Gastrocnemius medialis (tissue), 4 donors: ENCODE measurements at places on chromosomes 5 and 9.

DNA sequence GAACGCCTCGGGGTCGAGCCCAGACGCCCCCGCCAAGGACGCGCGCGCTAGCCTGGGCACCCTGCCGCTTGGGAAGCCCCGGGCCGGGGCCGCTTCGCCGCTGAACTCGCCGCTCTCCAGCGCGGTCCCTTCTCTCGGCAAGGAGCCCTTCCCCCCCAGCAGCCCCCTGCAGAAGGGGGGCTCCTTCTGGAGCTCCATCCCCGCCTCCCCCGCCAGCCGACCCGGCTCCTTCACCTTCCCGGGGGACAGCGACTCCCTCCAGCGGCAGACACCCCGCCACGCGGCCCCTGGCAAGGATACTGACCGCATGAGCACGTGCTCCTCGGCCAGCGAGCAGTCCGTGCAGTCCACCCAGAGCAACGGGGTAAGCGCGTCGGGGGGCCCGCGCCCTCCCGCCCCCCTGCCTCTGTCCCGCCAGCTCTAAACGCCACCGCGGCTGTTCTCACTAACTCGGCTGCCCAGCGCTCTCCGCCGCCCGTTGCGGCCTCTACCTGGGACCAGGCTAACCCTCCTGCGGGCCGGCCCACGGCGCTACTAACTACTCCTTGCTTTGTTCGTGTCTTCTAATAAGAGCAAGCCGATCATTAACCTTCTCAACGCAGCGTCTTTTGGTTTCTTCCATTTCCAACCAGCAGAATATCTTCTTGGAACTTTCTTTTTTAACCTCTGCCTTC is 93.6 kb upstream of the OTULINL start:
- DNase-seq: no peak

GRCh38 chr5:127428748-127429147 is 88.7 kb upstream of the PRRC1 start:
- no peak for DNase-seq

DNA sequence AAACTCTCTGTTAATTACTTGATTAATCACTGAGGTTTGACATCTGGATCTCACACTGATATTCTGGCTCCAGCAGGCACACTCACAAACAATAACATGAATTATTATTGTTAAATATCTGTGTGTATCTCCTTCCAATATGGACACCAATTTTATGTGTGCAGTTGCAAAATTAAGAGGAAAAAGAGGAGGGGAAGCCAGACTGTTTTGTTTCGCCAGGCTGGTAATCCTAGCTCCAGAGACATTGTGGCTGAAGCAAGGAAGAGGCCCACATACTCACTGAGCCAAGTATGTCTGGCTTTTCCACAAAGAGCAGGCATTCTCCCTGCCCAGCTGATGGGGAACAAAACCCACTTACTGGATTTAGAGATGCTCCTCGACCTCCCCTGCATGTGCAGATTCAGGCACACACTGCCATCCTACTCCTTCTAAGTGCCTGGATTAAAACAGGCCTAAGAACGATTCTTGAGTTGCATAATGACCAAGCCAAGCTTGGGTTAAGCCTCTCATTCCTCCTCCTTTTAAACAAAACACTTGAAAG is 181.9 kb downstream of the ESM1 start:
- no peak for DNase-seq

DNA sequence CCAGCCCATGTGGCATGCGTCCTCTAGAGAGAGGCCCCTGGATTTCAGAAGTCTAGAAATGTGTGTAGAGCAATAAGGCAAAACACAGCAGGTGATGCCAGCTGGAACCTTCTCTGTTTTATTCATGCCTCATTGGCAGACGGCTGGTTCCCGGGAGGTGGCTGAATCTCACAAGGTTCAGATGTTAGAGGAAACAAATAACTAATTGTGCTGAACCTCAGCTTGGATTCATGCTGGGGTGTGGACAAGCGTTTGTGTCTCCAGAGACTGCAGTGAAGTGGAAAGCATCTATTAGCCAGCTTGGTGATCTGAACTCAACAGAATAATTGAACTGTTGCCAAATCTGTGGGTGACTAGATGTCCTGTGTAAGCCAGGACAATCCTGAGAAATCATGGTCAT is 131.1 kb upstream of the NR4A3 start:
- DNase-seq: no peak

- DNase-seq: no peak
Measured at GRCh38 chr5:77319117-77319804, 108.8 kb downstream of the PDE8B start.

- DNase-seq: no peak
Measured at GRCh38 chr5:31192442-31192841, 1.0 kb upstream of the CDH6 start.

- DNase-seq: no peak
Measured at GRCh38 chr5:143986516-143987212, 174.7 kb downstream of the HMHB1 start.

- DNase-seq: no peak
Measured at GRCh38 chr5:11372191-11372590, 532.1 kb downstream of the CTNND2 start.

- no peak for DNase-seq
Measured at GRCh38 chr5:143921525-143922311, 109.8 kb downstream of the HMHB1 start.

GRCh38 chr9:120412425-120412951 is 167.5 kb downstream of the CDK5RAP2 start:
- DNase-seq: no peak

DNA sequence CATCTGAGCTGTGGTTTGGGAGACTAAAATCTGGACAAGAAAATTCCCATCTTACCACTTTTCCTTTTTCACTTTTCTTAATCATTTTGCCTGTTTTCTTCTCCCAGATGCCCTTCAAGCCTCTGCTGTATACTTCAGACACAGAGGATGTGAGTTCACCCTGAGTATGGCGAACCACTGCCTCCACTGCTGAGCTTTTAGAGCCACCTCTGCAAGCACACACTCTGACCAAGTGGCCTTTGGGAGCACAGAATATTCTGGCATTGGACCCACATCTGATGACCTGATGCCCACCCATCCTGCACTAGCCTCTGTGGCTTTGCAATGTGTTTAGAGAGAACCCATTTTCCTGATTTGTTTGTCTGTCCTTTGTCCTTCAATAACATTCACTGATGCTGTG is 32.5 kb downstream of the TERT start:
- no peak for DNase-seq

DNA sequence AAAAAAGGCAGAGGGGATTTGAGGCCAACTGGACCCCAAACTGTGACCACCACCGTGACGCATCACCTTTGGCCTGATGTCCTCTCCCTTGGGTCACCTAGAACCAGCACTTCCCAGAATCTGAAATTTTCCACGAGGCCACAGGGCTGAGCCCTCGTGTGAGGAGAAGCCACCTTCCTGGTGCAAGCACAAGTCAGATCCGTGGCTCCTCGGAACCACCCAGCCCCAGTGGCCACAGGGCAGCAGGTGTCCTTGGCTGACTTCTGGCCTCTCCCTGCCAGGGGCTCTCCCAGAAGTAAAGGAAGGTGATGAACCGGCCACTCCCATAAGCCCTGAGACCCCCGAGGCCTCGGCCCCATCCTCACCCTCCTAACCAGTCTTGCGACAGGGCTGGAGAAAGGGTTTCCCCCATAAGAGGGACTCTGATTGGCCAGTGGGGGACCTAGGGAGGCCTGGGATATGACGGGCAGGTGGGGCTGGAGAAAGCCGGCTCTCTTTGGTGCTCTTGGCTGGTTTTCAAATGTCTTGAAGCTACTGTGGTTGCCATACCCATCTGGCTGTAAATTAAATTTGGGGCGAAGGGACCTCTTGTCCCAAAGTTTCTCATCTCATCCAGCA is 20.9 kb upstream of the HMCN2 start:
- DNase-seq: no peak

- no peak for DNase-seq
Measured at GRCh38 chr5:173294673-173295320, 33.4 kb downstream of the STC2 start.

DNA sequence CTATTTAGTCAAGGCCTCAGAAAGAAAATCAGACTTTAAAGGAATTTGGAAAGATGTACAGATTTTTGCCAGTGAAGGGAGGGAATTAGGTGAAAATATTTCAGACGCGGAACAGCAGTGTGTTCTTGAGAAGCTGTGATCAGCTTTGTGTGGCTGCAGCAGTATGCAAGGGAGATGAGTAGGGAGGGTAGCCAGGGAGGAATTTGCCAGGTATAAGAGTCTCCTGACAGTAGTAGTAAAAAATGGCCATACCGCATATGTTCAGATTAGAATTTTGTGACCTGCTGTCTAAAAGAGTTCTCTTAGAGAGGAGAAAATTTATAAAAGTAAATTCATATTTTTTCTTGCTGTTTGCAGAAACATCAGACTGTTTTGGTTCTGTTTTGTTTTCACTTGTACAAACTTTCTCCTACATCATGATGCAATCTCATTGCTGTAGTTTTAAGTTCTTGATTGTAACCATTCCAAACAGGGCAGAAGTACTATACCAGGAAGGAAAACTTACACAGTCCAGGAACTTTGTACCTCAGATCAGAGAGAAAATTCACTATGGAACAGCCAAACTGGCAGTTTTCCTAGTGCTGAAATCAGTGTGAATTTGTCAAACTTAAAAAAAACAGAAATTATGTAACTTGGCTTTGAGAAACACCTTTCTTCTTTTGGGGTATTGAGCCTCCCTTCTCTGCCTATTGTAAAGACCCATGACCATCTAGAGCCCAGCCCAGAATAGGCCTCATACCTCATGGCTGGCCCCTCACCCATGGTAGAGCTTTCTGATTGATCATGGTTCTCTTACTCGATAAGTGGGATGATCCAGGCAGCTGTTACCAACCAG is 78.4 kb upstream of the NR3C1 start:
- DNase-seq: no peak

GRCh38 chr9:105119156-105119555 is 125.3 kb upstream of the SLC44A1 start:
- DNase-seq: no peak
